ENCODE measurements at places on chromosomes 12 and 14.

DNA sequence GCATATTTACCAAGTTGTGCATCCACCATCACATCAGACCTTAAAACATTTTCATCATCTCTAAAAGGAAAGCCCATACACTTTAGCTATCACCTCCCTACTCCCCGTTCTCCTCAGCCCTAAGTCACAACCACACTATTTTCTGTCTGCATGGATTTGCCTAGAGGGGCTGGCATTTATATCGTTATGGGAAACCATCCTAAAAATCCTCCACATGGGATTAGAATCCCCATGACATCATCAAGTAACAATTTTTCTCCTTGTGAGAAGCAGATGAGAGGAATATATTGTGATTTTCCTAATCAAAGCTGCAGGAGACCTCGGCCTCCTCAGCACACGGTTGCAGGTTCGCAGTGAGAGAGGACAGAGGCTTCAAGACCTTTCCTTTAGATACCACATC lies 114.1 kb downstream of the SLC15A4 start:
- DNase-seq: no peak

GRCh38 chr14:23123419-23123818 lies 4.4 kb upstream of the CEBPE start:
- DNase-seq: no peak

DNA sequence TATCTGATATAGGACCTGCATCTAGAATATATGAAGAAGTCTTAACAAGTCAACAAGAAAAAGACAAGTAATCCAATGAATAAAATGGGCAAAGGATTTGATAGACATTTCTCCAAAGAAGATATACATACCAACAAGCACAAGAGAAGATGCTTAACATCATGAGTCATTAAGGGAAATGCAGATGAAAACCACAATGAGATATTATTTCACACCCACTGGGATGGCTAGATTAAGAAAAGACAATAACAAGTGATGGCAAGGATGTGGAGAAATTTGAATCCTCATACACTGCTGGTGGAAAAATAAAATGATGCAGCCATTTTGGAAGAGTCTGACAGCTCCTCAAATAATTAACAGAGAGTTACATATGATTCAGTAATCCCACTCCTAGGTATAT lies 502.6 kb downstream of the FUT8 start:
- no peak for DNase-seq

GRCh38 chr14:103418481-103418818 lies 33.2 kb downstream of the MARK3 start:
- DNase-seq: no peak

- DNase-seq: no peak
Observed at GRCh38 chr14:24938593-24938992, 111.4 kb downstream of the STXBP6 start.

- DNase-seq: no peak
Observed at GRCh38 chr14:61429316-61429715, 107.9 kb downstream of the PRKCH start.

DNA sequence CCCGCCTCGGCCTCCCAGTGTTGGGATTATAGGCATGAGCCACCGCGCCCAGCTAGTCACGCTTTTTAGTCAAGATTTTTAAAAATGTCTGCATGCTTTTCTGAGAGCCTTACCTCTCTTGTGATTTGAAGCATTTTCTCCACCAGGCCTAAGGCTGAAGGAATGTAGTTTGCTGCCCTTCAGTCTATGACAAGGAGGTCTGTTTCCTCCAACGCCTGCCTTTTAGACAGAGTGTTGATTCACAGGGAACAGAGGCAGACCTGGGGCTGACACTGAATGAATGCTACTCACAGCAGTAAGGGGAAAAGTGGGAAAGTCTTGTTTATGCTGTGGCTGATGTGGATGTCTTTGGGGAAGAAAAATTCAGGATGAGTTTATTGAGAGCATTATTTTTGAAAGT lies 27.2 kb upstream of the MDM2 start:
- no peak for DNase-seq

- no peak for DNase-seq
Observed at GRCh38 chr12:81610955-81611889, 147.9 kb downstream of the PPFIA2 start.

DNA sequence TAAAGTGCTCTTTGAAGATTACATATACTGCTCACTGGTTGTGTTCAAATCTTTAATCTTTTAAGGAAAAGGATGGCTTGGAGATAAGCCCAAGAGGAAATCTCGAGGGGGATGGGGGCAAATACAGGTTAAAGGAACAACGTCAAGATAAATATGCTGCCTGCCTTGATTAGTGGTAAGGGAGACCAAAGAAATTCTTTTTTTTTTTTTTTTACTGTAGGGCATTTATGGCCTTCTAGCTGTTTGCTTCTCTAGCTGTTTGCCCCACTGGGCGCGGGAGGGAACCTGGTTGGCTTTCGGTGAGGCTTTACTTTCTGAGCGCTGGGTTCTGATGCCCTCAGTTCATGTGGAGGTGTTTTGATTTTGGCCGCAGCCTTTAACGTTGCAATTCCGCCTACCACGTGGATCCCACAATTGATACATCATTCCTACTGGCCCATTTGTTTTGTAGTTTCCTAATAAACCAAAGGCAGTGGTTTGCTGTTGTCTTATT lies 5.7 kb downstream of the CCND2 start:
- DNase-seq: no peak

DNA sequence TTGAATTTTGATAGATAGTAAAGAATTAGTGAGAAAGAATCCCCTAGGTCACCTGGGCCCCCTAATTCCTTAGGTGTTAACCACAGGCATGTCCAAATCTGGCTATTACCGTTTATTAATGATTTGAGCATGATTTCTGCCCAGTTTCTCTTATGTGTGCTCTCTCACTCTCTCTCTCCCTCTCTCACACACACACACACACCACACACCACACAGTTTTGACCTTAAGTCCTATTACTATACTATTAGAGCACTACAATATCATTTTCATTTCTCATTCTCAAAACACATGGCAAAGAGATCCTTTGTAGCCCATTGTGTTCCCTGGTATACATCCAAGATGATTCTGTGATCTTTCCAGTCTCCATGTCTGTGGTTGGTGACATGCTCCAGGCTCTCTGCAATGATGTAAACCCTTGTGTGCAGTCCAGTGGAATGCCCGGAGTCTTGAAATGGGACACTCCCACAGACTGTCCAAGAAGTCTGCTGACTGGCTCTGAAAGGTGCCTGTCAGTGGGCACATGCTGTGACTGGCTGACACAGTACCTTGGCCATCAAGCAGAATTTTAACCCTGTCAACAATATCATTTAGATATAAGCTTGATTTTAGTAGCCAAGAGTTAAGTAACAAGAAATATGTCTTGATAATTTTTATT lies 96.2 kb downstream of the FIGNL2 start:
- DNase-seq: no peak

All from activated T-helper 1 cell treated with anti-CD3 and anti-CD28 coated beads, Interleukin-2, amount 50 U/mL, for 16 hours (primary cell).